Osteoblast (primary cell): ENCODE measurements at places on chromosomes 5 and 9. TPM values are rescaled to one million over a fixed set of nuclear protein-coding genes. Genes with fewer than 3 reads are reported as not detected.

DNA sequence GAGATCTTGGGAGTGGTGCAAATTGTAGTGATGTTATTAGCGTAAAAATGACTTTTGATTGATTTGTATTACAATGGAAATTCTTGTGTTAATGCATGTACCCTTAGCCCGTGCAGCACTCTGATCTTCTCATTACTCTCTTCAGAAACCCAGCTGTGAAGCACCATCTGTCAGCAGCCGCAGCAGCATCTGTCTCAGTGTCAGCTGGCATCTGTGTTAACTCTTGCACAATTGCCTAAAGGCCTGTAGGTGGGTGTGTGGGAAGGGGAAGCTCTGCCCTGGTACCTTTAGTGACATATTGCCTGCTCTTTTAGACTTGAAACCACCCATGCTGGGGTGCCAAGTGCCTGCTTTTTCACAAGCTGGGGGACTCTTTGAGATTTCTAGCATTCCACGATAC, 101.3 kb downstream of the FBXL7 start:
- no peaks in the 10 kb centered on the region for H3K27me3 ChIP-seq
- H3K4me1 ChIP-seq, result no peaks in the 10 kb centered on the region
- H3K36me3 ChIP-seq, result no peaks in the 10 kb centered on the region
- H3K4me3 ChIP-seq, result no peak overlapping the region
- no peak overlapping the region for H3K27ac ChIP-seq

- H3K4me3 ChIP-seq, result no peak overlapping the region
- H3K27me3 ChIP-seq, result no peaks in the 10 kb centered on the region
- no peak for DNase-seq
- peaks cover 33% of the 10 kb centered on the region for H3K36me3 ChIP-seq
These were observed 58.3 kb downstream of the GPR107 start for GRCh38 chr9:130111786-130112537.

DNA sequence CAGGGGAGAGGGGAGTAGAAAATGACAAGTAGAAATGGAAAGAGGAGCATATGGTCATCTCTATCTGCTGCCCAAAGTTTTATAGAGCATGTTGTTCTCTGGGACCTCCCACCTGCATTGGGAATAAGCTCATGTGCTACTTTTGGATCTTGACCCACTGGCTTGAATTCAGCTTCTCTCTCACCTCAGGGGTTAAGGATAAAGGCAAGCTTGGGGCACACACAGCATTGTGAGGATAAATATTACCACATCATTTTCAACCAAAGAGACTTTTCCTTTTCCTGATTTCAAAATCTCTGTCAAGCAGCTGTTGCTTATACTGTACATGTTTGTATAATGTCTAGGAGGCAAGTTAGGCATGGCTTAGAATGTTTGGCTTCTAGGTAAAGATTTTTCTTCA, 16.6 kb downstream of the ATP10B start:
- H3K4me1 ChIP-seq, result no peaks in the 10 kb centered on the region
- H3K4me3 ChIP-seq, result no peak overlapping the region
- H3K27ac ChIP-seq, result no peak overlapping the region
- H3K36me3 ChIP-seq, result no peaks in the 10 kb centered on the region
- no peak for DNase-seq
- H3K27me3 ChIP-seq, result no peaks in the 10 kb centered on the region

DNA sequence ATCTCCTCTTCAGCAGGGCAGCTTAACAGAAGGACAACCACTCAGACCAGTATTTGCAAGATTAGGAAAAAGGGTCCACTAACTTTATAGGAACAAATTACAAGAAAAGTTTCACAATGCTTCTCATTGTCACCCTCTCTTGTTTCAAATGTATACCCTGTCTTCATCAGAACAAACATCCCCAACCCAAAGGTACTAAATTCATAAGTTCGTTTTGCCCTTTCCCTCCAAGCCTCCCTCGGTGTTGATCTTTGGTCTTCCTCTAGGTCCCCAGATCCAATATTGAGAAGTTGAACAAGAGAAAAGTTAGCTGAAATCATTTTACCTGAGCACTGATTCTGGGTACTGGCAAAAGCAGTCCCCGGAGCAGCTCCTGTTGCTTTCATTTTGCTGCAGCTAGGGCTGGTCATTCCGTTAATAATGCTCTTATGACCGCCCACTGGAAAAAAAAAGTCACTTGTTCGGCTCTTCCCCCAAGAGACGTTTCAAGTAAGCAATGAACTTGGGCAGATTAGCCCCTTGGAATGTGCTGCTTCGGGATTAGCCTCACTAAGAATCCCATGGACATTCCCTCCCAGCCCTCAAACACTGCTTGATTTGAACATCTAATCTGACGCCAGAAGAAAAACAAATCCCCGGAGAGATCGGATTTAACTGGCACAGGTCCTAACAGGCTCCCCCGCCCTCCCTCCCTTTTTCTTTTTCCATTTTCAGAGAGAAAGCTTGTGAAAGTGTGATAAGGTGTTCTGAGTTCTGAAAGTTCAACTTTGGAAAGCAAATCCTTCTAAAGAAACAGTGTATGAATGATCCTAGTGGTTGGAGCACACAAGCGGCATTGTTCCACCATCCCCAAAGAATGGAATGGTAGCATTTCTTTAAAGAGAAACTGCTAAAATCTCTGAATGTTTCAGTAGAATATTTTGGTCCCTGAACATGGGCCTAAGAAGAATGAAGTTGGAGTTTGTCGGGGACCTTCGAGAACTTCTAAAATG, 252.5 kb downstream of the TRPM3 start:
- peak overlapping the region; percentile 49 for H3K4me3 ChIP-seq
- DNase-seq, result no peak
- H3K27ac ChIP-seq, result no peak overlapping the region
- no peaks in the 10 kb centered on the region for H3K36me3 ChIP-seq
- H3K27me3 ChIP-seq, result peaks cover 17% of the 10 kb centered on the region
- H3K4me1 ChIP-seq, result no peaks in the 10 kb centered on the region

DNA sequence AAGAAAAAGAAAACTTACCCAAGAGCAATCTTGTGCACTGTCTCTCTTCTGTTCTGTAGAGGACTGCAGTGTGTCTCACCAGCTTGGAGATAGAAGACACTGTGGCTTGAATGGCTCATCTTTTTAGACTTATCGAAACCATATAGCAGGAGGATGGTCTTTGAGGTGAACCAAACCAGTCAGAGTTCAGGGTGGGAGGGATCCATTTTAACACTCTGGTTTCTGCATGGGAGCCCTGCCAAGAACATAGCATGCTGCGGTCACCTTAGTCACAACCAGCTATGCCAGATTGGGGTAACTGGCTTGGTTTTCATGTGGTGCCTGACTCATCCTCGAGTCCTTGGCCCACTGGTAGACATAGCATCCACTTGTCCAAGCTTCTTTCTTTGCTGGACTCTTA, 135.1 kb downstream of the PAPPA start:
- H3K4me1 ChIP-seq, result peaks cover 26% of the 10 kb centered on the region
- no peaks in the 10 kb centered on the region for H3K27me3 ChIP-seq
- H3K36me3 ChIP-seq, result no peaks in the 10 kb centered on the region
- peak overlapping the region; percentile 58 for H3K27ac ChIP-seq
- DNase-seq, result peak; percentile 83
- H3K4me3 ChIP-seq, result peak overlapping the region; percentile 29

- no peaks in the 10 kb centered on the region for H3K36me3 ChIP-seq
- no peak overlapping the region for H3K27ac ChIP-seq
These were observed 161.1 kb upstream of the TBCA start for GRCh38 chr5:77937015-77937908.

The BTF3 gene
- 207 and 218 TPM in 2 replicates for total RNA-seq

The PSD2 gene
- 0.29 and 0.36 TPM in 2 replicates for total RNA-seq

The CDX1 gene
- 0.29 and 0.36 TPM in 2 replicates for total RNA-seq
